ENCODE measurements at places on chromosomes 6 and 20.

DNA sequence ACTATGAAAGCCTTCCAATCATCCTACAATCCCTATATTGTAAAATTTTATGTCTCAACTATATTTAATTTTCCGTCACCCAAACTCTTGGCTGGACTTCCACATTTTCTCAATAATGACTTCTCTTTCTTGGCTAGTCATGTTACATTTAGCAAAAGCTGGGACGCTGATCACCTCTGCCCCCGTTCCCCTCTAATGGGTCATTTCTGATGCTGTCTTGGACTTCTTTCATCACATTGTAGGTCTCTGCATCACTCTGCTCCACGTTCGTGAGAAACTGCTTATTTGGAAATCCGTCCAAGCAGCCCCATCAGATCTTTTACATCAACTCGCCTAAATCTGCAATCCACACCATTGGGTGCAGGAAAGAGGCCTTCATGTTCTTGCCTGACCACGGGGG, 203.8 kb downstream of the MYLK4 start:
- no peak for DNase-seq

DNA sequence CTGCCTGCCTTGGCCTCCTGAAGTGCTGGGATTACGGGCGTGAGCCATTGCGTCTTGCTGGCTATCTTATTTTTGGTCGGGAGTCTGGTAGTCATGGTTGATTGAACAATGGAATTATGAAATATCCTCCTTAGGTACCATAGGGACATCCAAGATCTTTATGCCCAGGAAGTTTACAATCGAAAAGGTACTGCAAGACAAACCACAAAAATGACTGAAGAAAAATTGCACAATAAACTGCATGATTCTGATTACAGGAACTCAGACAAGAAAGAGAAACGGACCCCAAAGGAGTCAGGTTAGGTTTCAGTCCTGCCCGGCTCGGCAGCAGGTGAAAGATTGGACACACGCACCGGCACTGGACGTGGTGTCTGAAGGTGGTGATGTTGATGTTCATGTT, 5.3 kb downstream of the SLC26A8 start:
- no peak for DNase-seq

DNA sequence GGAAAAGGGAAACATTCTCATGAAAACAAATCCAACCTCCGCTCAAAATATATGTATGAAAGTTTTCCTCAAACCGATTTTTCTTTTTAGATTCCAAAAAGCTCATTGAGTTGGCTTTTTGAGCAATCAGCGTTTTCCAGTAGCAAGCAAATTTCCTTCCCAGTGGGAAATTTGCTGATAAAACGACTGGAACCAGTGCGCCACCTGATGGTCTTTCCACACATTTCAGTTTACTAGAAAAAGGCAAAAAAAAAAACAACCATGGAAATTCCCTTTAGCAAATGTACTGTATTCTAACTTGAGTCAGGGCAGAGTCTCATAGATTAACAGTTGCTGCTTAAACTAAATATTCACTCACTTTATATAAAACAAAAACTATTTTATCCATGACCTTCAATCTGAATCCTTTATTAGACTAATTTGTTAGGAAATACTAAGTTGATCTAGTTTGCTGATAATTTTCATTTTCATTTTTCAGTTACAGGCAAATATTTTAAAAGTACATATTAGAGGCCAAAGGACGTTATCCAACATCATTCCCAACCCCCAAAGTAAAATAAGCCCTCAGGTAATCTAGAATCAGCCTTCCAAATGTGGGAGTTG, 271.5 kb downstream of the FOXA2 start:
- no peak for DNase-seq

- no peak for DNase-seq
Measured at GRCh38 chr20:47411161-47411560, 54.7 kb upstream of the ZMYND8 start.

DNA sequence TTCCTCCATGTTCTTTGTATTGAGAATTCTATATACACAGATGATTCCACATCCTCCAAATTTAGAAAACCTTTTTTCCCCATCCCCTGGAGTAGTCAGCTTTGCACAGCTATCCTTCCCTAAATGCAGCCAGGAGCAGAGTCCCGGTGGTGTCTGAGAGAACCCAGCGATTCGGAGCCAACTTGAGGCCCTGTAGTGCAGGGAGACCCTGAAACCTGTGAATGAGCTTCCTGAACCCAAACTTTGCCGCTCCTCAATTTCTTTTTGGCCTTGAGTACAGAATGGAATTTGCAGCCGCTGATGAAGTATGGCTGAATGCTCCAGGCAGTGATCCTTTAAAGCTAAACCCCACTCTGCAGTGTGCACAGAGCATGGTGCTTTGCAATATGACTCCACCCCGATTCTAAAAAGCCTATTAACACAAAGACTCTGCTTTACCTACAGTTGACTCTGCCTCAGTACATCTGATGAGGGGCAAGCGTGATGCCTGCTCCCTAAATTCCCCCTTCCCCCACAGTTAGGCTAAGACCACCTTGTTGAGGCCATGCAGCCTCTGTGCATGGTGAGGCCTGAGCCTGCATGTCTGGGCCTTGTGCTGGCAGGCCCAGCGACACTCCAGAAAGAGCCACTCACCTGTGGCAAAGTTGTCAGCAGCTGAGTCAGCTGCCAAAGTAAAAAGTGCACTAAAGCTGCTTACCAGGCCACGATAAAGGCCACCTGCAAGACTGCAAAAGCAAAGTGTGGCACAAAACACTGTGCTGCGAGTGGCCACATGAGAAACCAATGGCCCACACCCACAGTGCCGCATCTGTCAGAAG, 82.1 kb downstream of the PLEKHG1 start:
- DNase-seq = no peak

- DNase-seq = no peak
Measured at GRCh38 chr6:19602434-19603013, 234.6 kb upstream of the ID4 start.

GRCh38 chr20:62161347-62161746, 17.8 kb downstream of the SS18L1 start:
- DNase-seq = no peak

- DNase-seq = no peak
Measured at GRCh38 chr6:27650620-27651370, 177.9 kb upstream of the ZNF184 start.

DNA sequence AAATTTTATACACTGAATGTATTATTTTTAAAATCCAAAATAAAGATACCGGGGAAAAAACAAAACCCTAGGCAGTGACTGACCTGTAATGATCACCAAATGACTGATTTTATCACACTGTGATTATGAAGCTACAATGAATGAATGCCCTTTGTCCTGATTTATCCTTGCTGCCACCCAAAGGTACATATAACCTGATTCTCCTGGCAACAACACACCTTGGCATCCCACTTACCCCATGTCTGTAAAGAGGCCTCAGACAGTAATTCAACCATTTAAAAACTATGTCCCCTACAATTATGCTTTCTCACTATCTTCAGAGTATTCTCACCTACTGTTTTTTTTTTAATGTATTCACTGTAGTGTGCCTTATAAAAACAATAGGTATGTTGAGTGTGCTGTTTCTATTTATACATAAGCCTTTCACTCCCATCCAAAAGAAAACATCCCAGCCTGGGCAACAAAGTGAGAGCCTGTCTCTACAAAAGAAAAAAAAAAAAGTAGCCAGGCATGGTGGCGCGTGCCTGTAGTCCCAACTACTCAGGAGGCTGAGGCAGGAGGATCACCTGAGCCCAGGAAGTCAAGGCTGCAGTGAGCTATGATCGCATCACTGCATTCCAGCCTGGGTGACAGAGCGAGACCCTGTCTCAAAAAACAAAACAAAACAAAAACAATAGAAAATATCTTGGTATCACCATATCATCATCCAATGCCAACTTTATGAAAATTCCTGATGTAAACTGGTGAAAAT, 21.7 kb downstream of the B4GALT5 start:
- DNase-seq = no peak

GRCh38 chr6:143598466-143599080, 79.2 kb upstream of the PHACTR2 start:
- DNase-seq = no peak

DNA sequence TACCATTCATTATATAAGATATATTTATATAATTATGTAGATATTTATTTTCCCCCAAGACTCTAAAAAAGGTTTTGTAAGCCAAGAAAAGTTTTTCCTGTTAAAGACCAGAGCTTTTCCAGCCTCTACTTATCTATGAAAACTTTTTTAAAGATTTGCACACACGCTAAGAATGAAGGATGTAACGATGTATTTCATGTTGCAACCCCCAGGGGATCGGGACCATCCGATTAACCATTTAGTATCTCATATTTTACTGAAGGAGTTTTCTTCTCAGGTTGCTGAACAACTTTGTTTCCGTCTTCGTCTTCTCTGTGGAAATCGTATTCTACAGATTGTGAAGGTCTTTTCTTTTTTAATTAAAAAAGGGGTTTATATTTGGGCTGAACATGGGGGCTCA, 70.0 kb upstream of the SASH1 start:
- no peak for DNase-seq

DNA sequence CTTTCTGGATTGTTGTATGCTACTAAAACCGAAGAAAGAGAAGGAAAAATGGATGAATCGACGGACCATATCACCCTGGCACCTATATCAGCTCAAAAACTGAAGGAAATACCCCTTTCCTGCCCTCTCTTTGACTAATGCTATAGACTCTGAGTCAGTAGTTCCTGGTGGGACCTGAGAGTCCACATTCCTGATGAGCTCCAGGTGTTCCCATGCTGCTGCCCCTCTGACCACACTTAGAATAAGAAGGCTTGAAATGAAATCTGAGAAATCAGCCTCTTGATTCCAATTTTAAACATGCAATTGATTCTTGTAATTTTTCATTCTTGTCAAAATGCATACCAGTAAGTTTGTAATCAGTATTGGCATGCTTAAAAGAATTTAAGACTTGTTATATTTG, 75.2 kb downstream of the PRL start:
- no peak for DNase-seq

- no peak for DNase-seq
Measured at GRCh38 chr6:15969236-15969778, 159.6 kb upstream of the MYLIP start.

DNA sequence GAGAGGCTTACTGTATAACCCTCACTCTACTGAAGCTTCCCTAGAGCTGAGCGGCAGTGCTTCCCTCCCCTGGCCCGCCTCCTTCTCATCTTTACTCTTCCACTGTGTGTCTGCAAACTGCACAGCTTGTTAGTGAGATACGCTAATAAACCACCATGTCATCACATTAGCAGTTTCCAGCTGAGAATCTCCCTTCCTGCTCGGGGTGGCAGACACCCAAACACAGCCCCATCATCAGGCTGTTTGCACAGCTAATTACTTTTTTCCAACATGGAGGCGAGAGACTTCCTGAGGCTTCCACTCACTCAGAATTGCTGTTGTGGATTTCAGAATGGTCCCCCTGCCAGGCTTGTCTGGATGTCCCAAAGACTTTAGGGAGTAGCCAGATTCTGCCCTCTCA, 444.9 kb upstream of the SULF2 start:
- DNase-seq = no peak

GRCh38 chr20:4883051-4883450, 118.3 kb downstream of the SLC23A2 start:
- no peak for DNase-seq

GRCh38 chr6:119602215-119603178, 252.9 kb upstream of the MAN1A1 start:
- no peak for DNase-seq

All from stimulated activated CD4-positive, alpha-beta T cell treated with anti-CD3 and anti-CD28 coated beads, Interleukin-15, amount 100 ng/mL, for 1 hour (primary cell).